Sigmoid colon (tissue), 7 donors: ENCODE measurements at places on chromosomes 3 and 15. TPM values are rescaled to one million over a fixed set of nuclear protein-coding genes. Genes with fewer than 3 reads are reported as not detected.

GRCh38 chr15:87707071-87707470 is 549.5 kb downstream of the NTRK3 start:
- no peak overlapping the region for H3K27ac ChIP-seq
- no peak overlapping the region for H3K4me3 ChIP-seq
- no peaks in the 10 kb centered on the region for H3K36me3 ChIP-seq
- no peaks in the 10 kb centered on the region for H3K4me1 ChIP-seq
- H3K27me3 ChIP-seq, result no peaks in the 10 kb centered on the region

- H3K27me3 ChIP-seq, result no peaks in the 10 kb centered on the region
- no peak overlapping the region for H3K27ac ChIP-seq
- H3K36me3 ChIP-seq, result no peaks in the 10 kb centered on the region
- no peak overlapping the region for H3K4me3 ChIP-seq
Measured at GRCh38 chr15:35136321-35137189, 51.5 kb upstream of the NANOGP8 start.

ATXN7 gene
- 32.7 TPM for total RNA-seq

DOCK3 gene
- total RNA-seq, result 3.3 TPM

DNA sequence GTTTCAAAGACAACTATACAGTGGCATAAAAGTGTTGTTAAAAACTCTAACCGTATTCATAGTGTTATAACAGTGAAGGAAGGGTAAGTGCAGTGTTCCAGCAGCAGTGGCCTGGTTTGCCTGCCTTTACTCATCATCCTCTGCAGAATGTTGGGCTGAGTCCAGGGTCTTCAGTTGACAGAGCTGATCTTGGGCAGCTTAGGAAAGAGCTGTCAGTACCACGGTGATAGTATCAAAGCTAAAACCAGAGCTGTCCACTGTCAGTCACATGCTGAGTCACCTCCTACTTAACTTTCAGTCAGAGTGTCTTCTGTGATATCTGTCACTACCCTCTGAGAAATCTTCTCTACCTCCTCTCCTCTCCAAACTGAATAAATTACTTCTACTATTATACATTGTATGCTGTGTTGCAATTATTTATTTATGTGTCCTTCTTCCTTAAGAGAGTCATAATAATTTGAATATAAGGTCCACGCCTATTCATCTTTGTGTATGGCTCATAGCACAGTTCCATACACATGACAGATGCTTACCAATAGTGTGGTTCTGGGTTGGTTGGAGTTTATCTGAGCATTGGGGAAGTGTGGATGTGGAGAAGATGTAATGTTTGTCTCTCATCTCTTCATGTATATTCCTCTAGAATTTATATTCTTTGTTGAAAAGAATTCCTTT is 242.1 kb downstream of the ZIC1 start:
- H3K27me3 ChIP-seq, result no peaks in the 10 kb centered on the region
- no peak overlapping the region for H3K27ac ChIP-seq
- DNase-seq, result no peak
- peaks cover 28% of the 10 kb centered on the region for H3K4me1 ChIP-seq
- H3K4me3 ChIP-seq, result no peak overlapping the region

DNA sequence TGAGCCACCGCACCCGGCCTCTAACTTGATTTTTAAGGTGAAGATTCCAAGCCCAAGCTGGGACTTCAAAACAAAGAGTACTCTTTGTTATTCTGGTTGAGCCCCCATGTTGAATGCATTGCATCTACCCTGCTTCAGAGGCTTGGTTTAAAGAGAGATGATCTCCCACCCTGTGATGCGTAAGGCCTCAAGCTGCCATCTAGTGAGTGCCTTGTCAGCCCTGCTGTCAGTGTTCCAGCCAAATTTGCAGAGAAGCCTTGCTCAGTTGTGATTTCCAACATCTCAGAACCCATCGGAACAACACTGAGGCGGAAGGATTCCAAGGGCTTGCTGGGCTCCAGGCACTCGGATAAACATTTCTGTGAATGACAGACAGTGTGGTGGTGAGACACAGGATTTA is 210.7 kb upstream of the RGMA start:
- H3K4me1 ChIP-seq, result peaks cover 23% of the 10 kb centered on the region
- H3K4me3 ChIP-seq, result no peak overlapping the region
- no peak overlapping the region for H3K27ac ChIP-seq

- no peak overlapping the region for H3K4me3 ChIP-seq
- H3K4me1 ChIP-seq, result no peaks in the 10 kb centered on the region
- DNase-seq, result no peak
- H3K27ac ChIP-seq, result no peak overlapping the region
Measured at GRCh38 chr3:7707187-7707586, 794.4 kb upstream of the LMCD1 start.

DTX3L gene
- total RNA-seq, result 27.1 TPM

TRH gene
- not detected for total RNA-seq

GRCh38 chr15:86654501-86654900 is 574.8 kb downstream of the AGBL1 start:
- H3K4me3 ChIP-seq, result no peak overlapping the region
- no peaks in the 10 kb centered on the region for H3K4me1 ChIP-seq
- no peaks in the 10 kb centered on the region for H3K27me3 ChIP-seq
- DNase-seq, result no peak
- no peaks in the 10 kb centered on the region for H3K36me3 ChIP-seq

DNA sequence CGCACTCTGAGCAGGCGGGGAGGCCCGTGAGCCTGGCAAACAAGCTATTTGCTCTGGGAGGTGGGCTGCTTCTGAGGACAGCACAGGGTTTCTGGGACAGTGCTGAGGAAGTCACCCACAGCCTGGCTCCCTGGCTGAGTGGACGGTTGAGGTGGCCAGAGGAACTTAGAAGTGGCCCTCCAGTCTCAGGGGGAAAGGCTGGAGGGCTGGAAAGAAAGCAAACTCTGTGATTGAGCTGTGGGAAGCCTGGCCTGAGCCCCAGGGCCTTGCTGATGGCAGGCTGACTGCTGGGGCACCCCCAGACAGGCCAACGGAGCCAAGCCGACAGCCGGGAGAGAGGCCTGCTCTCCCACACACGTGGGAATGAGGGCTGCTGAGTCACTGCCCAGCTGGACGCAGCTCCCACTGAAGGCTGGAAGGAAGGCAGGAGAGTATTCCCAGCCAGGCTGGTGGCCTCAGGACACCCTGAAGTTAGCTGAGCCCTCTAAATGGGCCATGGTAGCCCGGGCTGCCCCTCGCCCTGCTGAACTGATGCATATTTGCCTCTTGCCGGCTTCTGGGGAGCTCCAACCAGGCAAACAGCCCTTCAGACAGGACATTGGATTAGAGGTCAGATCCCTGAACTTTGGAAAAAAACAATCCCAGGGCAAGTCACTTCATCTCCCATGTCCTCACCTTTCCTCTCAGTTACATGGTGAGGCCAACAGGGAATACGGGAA is 98.0 kb upstream of the TLE3 start:
- H3K27ac ChIP-seq, result peak overlapping the region; percentile 85
- H3K4me3 ChIP-seq, result no peak overlapping the region
- H3K4me1 ChIP-seq, result peaks cover 40% of the 10 kb centered on the region
- DNase-seq, result peak; percentile 93

- H3K27me3 ChIP-seq, result no peaks in the 10 kb centered on the region
- H3K4me1 ChIP-seq, result no peaks in the 10 kb centered on the region
- DNase-seq, result no peak
- H3K27ac ChIP-seq, result no peak overlapping the region
- peaks cover 7% of the 10 kb centered on the region for H3K36me3 ChIP-seq
Measured at GRCh38 chr15:51793521-51794305, 35.7 kb upstream of the TMOD3 start.

ECE2 gene
- total RNA-seq, result 2.3 TPM
